ENCODE measurements at places on chromosomes 2 and 18.

GRCh38 chr18:3875961-3876360, 426.0 kb downstream of the TGIF1 start:
- DNase-seq, result no peak
- no peak overlapping the region for H3K27ac ChIP-seq
- H3K27me3 ChIP-seq, result peaks cover 10% of the 10 kb centered on the region
- no peak overlapping the region for H3K4me3 ChIP-seq
- H3K4me1 ChIP-seq, result no peaks in the 10 kb centered on the region

DNA sequence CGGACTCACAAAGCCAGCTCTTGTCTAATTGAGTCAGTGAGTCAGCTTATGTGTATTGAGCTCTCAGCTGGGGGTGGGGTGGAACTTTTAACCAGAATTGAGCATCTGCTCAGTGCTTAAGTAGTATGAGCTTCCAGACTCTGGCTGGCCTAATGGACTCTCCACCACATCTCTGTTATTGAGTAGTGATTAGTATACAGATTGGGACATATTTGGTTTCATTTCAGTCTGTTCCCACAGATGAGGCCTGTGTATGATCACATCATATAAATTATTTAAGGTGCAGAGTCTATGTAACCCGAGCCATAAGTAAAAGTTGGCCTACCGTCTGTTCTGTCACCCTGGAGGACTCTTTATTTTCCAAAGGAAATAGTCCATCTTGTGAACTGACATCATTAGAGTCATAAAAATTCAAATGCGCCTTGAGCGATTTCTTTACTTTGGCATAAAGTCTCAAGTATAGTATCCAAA, 152.1 kb downstream of the THSD7B start:
- DNase-seq, result no peak
- H3K4me1 ChIP-seq, result no peaks in the 10 kb centered on the region
- no peaks in the 10 kb centered on the region for H3K36me3 ChIP-seq
- H3K4me3 ChIP-seq, result no peak overlapping the region

DNA sequence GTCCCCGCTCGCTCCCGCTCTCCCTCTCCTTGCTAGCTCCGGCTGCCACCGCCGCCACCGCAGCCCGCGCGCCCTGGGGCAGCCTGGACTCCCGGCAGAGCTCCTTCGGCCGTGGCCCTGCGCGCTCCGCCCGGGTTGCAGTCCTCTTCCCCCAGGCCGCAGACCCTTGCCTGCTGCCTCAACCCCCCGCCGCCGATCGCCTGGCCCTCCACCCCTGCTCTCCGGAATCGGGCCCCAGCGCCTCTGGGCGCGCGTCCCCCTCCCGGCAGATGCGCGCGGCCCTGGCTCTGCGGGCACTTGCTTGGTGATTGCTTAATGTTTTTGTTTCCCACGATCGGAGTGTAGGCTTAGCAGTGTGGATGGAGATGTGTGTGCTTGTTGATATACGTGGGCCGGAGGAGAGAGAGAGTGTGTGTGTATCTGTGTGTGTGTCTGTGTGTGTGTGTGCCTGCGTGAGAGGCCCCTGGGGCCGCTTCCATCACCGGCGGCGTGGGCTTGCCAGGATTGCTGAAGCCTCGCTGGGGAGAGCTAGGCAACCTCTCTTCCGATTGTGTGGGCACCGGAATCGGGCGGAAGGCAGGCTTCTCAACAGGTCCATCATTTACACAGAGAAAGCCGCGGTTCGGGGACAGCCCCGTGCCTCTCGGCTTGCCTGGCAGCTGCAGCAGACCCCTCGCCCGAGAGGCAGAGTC, 877 bp downstream of the INHBB start:
- peaks cover 16% of the 10 kb centered on the region for H3K4me1 ChIP-seq
- H3K4me3 ChIP-seq, result peak overlapping the region; percentile 50
- peak; percentile 46 for DNase-seq
- peaks cover 52% of the 10 kb centered on the region for H3K27me3 ChIP-seq

DNA sequence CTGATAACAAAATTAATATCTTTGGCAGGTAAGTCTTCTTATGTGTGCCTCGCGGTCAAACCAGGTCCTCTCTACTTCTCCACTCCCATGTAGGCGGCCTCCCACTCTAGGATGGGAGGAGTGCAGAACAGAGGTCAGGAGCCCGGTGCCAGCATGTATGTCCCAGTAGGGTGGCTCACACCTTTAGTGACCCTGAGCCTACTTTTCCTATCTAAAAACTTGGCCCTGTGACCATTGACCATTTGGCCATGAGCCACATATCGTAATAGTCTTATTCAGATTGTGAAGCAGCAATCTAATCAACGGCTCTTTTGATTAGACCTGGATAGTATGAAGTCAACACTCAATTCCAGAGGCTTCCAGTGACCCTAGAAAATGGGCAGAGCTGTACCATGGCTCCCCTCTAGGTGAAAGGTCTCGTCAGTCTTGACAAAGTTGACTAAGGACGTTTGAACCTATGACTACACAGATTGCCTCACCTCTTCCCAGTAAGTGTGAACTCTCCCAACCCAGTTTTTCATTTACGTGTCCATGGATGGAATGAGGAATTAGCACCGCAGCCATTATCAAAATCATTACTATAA, 17.1 kb upstream of the FABP1 start:
- no peaks in the 10 kb centered on the region for H3K4me1 ChIP-seq
- peaks cover 21% of the 10 kb centered on the region for H3K27me3 ChIP-seq
- no peaks in the 10 kb centered on the region for H3K36me3 ChIP-seq

GRCh38 chr18:79531386-79531785, 135.7 kb downstream of the NFATC1 start:
- H3K4me3 ChIP-seq, result no peak overlapping the region
- H3K27ac ChIP-seq, result no peak overlapping the region
- H3K27me3 ChIP-seq, result no peaks in the 10 kb centered on the region
- H3K36me3 ChIP-seq, result peaks cover 24% of the 10 kb centered on the region
- peaks cover 2% of the 10 kb centered on the region for H3K4me1 ChIP-seq
